ENCODE measurements at places on chromosomes 5 and 9. TPM values are rescaled to one million over a fixed set of nuclear protein-coding genes. Genes with fewer than 3 reads are reported as not detected.

The PPP2CA gene
- total RNA-seq: 191 TPM

The TNFSF15 gene
- under 0.01 TPM for total RNA-seq

The SNCB gene
- not detected for total RNA-seq

The C5orf58 gene
- total RNA-seq: not detected

The GALNT12 gene
- 2.5 TPM for total RNA-seq

The SLC25A2 gene
- total RNA-seq: 0.28 TPM

The PKD2L2 gene
- not detected for total RNA-seq
